ENCODE measurements at places on chromosomes 6 and 20.

DNA sequence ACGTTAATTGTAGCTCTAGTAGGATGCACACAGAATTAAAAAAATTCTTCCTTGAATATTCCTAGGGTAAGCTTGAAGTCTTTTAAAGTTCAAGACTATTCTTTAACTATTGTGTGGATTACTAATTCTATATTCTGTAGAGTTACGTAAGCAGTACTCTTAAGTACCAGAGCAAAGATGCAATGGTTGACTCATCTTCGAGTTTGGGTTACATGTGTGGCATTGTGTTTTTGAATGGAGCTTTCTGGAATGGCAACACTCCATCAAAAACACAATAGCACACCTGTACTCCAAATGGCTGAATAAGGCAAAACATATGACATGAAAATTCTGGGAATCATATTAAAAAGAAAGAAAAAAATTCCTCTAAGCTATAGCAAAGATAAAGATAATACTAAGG is 33.5 kb upstream of the CEP162 start:
- no peak for DNase-seq

DNA sequence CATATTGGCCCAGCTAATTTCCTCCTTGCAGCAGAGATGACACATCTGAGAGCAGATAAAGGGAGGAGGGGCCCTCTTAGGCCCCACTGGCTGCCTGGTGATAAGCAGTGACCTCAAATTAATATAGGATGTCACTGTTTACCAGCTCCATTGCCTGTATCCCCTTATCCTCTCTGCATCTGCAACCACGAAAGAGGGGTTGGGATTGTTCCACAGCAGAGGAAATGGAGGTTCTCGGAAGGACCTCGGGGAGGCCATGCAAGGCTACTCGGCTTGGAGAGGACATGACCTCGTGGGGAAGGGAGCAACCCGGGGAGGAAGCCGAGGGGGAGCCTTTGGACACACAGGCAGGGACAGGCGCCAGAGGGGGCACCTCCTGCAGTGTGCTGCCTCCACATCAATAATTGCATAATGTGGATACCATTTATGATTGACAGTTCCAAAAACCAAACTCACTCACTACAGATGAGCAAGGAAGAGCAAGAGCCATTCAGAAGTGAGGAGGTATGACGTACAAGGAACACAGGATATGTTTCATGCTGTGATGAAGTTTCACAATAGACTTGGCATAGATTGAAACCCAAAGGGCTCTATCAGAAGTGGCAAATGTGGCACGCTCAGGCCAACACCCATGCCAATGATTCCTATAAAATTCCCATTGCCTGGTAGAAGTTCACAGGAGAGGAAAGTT is 177.2 kb upstream of the RNF24 start:
- DNase-seq, result peak; percentile 47

DNA sequence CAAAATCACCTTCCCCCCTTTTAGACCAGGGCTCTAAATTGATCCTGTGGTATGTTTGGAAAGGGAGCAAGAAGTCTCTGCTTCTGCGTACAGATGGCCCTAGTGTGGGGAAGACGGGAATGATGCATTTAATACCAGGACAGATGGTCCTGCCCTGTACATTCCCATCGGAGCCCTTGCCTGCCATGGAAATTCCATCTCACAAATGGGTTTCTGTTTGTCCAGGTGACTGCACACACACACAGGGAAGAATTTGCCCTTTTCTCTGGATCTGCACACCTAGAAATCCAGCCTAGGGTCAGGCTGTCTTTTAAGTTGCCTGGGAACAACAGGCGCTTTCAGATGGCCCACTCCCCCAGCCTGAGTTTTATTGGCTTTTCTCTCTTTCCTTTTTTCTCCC is 1.3 kb downstream of the MAS1 start:
- DNase-seq, result no peak

GRCh38 chr6:21300439-21300838 is 293.1 kb upstream of the SOX4 start:
- DNase-seq, result no peak

- DNase-seq, result no peak
These were observed 31.7 kb downstream of the AGPAT4 start for GRCh38 chr6:161242113-161242512.

- peak; percentile 94 for DNase-seq
These were observed 4.3 kb downstream of the BMP6 start for GRCh38 chr6:7730001-7730783.

DNA sequence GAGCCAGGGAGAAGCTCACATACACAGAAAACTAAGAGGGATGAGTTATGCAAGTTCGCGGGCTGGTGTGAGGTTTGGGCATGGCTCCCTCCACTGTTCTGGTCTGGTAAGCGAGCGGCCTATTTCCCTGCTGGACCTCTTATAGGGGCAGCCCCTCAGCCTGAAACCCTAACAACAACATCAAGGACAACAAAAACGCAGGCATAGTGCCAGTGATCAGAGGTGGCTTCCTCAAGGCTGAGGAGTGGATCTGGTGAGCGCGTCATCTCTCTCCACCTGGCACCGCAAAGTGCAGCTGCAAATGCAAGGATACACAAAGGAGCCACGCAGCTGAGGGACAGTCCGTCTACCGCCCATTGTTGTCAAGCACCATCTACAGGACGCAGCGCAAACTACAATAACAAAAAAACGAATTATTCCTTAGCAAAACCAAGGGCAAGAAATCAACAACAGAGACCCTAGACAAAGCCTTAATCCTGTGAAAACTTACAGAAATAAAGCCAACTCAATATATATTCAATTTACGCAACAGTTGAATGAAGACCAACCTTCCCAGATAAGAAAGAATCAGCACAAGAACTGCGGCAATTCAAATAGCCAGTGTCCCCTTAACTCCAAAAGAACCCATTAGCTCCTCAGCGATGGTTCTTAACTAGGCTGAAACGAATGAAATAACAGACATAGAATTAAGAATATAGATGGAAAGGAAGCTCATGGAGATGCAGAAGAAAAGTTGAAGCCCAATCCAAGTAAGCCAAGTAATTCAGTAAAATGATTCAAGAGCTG is 9.2 kb upstream of the DEFB110 start:
- DNase-seq, result no peak

- DNase-seq, result no peak
These were observed 467.2 kb upstream of the ZNF337 start for GRCh38 chr20:26163890-26164289.

- DNase-seq, result no peak
These were observed 277.2 kb downstream of the FRK start for GRCh38 chr6:115783402-115784061.

GRCh38 chr20:38130687-38131587 is 34.1 kb downstream of the TGM2 start:
- DNase-seq, result no peak

GRCh38 chr6:163828038-163828795 is 413.7 kb downstream of the QKI start:
- peak; percentile 13 for DNase-seq

DNA sequence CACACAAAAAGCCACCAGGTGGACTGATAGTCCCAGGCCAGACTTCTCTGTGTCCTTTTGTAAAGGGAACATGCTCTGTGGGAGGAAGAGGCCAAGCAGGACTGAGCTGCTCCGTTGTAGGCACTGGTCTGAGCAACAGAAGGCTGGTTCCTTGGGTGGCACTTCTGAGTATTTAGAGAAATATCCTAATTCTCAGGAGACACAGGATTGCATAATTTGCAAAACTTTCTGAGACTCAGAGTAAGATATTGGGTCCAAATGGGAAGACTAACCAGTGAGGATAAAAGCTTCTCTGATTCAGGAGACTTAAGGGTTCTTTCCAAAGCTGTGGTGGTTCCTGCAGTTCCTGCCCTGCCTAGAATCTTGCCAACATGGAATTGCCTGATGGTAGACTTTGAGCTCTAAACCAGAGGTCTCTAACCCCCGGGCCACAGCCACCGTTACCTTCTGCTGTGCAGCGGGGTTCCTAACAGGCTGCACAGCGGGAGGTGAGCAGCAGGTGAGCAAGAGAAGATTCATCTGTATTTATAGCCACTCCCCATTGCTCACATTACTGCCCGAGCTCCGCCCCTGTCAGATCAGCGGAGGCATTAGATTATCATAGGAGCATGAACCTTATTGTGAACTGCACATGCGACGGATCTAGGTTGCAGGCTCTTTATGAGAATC is 107.0 kb downstream of the OLIG3 start:
- peak; percentile 56 for DNase-seq

DNA sequence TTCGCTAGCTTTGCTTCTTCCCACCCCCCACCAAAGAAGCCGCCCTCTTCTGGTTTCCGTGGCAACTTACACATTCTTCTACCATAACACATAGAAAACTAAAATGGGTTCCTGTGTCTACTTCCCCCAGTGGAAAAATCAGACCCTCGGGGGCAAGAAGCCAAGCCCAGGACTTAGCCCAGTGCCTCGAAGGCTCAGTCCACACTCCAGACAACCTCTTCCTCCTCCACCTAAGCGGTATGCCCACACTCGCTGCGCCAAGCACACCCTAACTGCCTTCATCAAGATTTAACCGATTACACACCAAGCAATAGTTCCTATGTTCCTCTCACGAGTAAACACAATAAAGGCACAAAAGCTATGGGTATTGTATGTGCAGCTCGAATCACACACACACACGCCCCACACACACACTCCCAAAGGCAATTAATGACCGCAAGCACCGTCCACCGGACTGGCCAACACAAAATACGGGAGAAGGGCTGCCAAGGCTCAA is 537 bp downstream of the PPIL4 start:
- DNase-seq, result peak; percentile 69

DNA sequence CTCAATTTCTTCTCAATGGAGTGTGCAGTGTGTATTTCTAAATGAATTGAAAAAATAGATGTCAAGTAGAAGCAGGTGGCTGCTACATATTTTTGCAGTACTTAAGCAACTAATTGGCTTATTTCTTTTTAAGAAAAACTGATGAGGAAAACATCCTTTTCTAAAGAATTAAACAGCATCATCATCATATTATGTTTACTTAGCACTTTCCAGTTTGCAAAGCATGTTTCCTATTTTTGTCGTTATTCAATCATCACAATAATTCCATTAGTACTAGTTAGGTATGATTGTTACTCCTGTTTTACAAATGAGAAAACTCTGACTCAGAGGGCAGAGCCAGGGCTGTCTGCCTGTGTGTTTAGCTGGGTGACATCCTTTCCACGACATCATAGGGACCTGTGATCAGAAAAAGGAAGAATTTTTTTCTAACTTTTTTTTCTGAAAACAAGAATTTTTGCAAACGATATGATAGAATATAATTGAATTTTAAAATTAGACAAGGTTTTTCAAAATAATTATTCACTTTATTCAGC is 22.7 kb upstream of the BMP6 start:
- DNase-seq, result peak; percentile 23

DNA sequence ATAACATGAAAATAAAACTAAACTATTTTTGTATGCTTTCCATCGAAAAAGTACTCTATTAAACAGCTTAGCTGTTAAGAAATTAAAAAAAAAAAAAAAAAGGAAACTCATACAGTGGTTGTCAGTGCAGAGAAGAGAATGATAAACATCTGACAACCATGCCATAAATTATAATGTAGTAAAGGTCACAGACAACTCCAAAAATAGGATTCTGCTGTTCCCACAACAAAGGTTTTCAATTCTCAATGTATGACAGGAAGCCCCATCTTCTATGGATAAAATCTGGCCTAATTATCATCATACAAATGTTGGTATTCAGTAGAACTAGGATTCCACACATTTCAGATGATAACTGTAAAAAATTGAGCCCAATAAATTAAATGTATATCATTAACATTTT is 5.0 kb downstream of the PLN start:
- no peak for DNase-seq

- DNase-seq, result no peak
These were observed 53.6 kb upstream of the BHLHE23 start for GRCh38 chr20:63060057-63060991.

GRCh38 chr6:168815229-168815628 is 374.2 kb downstream of the SMOC2 start:
- no peak for DNase-seq

GRCh38 chr6:135260612-135261011 is 79.5 kb downstream of the MYB start:
- no peak for DNase-seq

DNA sequence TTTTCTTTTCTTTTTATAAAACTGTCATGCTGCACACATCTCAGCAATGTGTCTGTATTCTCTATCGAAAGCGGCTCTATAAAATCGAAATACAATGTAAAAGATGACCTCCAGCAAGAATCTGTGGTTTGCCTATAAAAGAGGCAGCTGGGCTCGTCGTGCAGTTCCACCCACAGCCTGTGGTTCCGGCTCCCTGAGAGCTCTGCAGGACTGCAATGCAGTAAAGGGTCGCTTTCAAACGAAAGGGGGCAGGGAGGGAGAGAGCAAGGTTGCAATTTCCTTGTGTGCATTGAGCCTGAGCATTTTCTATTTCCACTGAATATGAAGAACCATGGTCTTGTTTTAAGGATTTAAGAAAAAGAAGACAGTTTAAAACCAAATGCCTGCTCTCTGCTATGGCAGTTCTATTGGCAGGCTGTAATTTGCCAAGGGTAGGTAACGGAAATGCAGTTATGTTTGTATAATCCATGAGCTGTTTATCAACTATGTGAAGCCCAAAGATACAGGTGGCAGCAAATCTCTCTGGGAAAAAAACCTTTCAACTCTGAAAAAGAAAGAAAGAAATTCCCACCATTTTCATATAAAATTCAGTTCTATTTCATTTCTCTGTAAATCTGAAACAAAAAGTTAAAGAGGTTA is 236.5 kb downstream of the HACE1 start:
- no peak for DNase-seq

Data from suppressor macrophage treated with lipopolysaccharide for 1 hour (primary cell).